BJ (cell line): ENCODE measurements at places on chromosomes 1 and 21.

DNA sequence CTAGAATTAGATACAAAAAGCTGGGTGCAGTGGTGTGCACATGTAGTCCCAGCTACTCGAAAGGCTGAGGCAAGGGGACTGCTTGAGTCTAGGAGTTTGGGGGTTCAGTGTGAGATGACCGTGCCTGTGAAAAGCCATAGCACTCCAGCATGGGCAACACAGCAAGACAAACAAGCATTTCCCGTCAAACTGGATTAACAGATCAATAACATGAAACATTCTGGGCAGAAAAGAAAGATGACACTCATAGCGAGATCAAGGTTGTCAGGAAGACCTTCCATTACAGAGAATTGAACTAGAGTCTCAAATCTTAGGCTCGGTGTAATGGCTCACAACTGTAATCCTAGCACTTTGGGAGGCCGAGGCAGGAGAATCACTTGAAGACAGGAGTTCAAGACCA lies 14.0 kb downstream of the TFB2M start:
- DNase-seq, result no peak

- no peak for DNase-seq
Measured at GRCh38 chr21:44947111-44947929, 7.5 kb downstream of the SLX9 start.

DNA sequence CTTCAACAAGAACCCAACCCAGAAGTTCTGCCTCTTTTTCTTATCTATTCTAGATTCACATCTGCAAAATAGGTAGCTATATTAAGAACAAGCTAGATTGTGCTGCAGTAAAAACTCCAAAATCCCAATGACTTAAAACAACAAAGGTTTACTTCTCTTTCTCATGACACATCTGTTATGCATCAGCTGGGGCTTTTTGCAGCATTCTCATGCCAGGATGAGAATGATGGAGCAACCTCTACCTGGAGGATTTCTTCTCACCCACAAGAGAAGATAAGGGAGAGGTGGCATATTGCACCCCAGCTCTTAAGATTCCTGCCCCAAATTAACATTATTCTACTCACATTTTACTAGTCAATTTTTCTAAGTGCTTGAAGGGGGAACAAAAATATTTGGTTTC lies 152.3 kb upstream of the SPAG17 start:
- no peak for DNase-seq

DNA sequence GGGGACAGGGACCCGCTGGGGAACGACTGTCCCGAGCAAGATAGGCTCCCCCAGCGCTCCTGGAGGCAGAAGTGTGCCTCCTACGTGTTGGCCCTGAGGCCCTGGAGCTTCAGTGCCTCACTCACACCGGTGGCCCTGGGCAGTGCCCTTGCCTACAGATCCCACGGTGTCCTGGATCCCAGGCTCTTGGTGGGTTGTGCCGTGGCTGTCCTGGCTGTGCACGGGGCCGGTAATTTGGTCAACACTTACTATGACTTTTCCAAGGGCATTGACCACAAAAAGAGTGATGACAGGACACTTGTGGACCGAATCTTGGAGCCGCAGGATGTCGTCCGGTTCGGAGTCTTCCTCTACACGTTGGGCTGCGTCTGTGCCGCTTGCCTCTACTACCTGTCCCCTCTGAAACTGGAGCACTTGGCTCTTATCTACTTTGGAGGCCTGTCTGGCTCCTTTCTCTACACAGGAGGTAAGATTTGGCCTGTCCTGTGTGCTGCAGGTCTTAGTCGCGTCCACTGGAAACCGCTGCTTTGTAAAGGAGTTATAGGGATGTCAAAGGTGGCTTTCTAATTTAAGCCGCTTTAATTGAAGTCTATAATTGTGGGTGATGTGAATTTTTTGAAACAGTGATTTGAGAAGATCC lies 717 bp downstream of the UBIAD1 start:
- DNase-seq, result no peak

DNA sequence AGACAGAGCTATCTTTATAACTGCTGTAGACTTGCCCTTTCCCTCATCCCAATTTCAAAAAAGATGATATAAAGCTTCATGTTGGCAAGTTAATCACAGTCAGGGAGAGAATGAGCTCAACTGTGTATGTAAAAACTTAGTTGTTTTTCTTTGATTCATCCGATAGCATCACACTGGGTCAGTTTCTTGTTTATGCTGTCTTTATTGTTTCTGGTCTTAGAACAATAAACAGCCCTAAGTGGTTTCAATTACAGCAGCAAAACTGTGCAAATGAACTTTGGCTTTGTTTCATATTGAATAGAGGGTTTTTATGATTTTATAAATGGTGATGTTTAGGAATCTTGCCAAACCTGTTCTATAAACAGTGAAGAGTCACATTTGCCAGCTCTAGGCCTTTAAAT lies 423.8 kb upstream of the CXADR start:
- DNase-seq, result no peak

GRCh38 chr1:198679535-198680173 lies 40.8 kb downstream of the PTPRC start:
- DNase-seq, result no peak

- DNase-seq, result no peak
Measured at GRCh38 chr1:225460737-225461532, 33.1 kb upstream of the LBR start.

- no peak for DNase-seq
Measured at GRCh38 chr1:90809996-90810395, 92.9 kb upstream of the BARHL2 start.

- DNase-seq, result no peak
Measured at GRCh38 chr1:225855503-225856300, 26.5 kb downstream of the TMEM63A start.

GRCh38 chr1:231885209-231885854 lies 258.7 kb downstream of the DISC1 start:
- DNase-seq, result no peak

GRCh38 chr1:2642131-2642559 lies 9.3 kb upstream of the MMEL1 start:
- no peak for DNase-seq

DNA sequence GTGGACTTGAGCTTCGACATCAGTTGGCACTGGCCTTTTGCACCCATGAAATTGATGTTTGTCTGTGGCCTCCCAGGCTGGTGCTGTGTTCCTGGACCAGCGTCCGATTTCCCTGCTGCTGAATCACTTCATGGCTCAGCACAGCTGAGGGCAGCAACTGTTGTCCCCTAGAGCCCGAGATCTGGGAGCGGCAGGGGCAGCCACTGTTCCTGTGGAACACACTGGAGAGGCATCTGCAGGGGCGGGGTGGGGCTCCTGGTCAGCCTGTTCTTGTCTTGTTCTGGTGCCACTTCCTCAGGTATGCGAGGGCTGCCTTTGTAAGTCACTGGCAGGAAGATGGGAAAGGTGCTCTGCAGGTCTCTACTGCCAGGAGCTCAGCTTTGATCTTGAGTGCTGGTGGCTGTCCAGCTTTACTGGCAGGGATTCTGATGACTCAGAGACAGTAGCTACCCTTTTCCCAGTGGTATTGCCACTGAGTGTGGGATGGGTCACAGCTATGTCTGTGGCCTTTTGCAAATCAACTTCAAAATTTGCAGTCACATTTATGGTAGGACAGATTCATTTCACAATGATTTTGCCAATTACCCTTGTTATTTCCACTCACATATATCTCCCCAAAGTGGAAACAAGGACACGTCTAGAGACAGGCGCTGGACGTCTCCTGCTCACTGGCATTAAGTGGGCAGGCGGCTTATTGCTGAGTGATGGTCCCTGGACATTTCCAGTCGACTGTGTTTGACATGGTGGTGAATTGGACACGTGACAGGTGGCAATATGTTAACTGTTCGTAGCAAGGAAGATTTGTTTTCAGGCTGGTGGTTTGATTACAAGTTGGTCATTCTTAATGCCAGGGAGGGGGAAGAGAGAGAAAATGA lies 15.3 kb downstream of the AGPAT3 start:
- DNase-seq, result no peak
